Cortex of kidney (tissue), 1 donor: ENCODE measurements at places on chromosomes 2 and 18.

DNA sequence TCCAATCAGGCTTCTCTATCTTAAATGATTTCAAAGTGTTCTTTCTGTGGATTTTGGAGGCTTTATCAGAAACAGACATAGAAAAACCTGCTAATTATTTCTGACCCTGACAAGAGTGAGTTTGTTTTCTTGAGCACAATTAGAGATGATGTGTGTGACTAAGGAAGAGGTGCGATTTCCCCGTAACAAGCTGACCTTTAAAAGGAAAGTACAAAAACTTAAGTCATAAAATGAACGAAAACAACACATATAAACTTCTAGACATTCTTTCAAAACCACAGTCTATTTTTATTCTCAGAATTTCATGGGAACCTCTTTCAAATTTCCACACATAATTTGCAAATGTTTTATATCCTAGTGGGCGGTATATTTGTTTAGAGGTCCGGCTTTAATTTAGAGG, 604.8 kb downstream of the CPS1 start:
- no peak for DNase-seq

GRCh38 chr2:167451496-167452289, 563.4 kb downstream of the XIRP2 start:
- DNase-seq = no peak

DNA sequence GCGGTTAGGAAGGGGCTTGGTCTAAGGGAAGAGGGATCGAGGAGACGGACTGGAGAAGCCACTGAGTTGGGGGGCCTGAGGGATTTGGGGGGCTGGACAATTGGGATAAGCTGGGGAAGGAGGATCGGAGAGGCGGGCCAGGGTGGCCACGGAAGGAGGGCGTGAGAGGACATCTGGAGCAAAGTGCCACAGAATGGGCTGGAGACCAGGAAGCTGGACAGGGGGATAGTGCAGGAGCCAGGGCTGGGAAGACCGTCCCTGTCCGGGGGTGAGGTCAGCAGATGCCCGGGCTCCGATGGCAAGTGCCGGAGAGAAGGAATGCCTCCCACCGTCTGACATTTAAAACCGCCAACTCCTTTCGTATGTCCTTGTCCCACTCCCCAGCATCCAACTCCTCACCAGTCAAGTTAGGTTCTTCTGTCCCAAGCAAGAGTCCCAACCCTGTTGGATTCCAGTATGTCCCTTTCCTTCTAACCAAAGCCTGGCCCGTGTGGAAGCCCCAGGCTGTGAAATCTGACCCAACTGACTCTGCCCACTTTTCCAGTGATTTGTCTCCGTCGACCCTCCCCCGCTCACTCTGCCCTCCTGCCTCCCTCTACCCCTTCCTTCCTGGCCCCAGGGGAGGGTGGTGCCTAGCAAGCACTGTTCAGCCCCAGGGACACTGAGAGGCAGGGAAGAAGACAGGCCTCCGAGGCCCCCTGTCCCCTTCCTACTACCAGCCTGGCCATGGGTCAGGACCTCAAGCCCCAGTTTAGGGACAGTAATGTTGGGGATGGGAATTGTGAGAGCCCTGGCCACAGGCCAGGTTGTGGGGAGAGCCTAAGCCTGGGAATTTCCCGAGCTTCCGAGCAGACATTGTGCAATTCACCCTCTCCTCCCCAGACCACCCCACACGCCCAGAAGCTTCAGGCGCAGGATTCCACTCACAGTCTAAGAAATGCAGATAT, 31.5 kb upstream of the TMBIM1 start:
- DNase-seq = no peak

DNA sequence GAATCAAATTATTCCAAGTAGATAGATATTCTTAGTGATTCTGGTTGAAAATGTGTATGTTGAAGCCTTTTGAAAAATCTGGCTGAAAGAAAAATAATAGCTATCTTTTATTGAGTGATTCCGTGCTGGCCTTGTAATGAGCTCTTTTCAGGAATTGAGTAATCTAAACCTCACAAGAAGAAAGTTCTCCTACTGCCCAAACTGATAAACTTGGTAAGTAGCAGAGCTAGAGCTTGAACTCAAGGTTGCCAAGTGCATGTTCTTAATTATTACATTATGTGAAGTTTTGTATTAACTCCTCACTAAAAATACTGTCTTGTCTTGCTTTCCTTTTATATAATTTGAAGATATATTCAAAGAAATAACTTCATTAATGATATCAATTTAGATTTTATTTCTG, 1.6 kb upstream of the PPP1R1C start:
- no peak for DNase-seq

DNA sequence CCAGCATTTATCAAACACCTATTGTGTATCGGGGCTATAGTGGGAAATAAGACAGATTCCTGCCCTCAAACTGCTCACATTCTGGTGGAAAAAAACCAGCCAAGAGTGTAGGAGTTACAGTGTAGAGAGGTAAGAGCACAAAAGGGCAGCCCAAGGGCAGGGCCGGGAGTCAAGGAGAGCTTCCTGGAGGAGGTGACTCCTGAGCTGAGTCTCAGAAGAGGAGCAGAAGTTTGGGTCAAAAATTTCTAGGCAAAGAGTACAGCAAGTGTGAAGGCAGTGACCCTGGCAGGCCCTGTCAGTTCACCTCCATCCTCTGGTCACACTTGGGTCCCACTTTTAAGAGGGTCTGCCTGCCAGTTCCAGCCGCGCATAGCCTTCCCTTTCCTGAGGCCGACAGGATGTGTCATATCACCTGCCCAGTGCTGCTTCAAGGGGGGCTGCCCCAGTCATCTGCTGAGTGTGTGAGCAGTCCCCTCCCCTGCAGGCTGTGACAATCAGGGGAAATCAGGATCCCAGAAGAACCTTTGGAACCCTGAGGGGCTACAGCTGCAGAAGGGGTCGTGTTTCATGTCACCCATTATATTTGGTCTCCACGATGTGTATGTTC, 118.4 kb downstream of the GLI2 start:
- no peak for DNase-seq

DNA sequence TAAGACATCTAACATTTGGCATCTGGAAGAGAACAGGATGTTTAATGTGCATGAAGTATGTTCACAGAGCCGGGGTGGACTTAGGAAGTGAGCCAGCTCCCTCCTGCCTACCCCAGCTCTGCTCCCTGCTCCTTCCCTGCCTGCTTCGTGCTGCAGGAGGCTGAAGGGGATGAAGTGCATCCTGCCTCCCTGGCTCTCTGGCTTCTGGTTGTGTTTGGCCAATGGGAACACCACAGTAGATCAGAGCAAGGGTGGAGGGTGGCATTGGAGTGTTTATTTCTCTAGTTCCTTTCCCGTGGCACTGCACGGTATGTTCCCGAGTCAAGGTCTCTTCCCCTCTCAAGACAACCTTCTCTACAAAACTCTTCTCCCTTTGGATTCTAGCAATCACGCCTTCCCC, 379.9 kb downstream of the CLIP4 start:
- DNase-seq = no peak

DNA sequence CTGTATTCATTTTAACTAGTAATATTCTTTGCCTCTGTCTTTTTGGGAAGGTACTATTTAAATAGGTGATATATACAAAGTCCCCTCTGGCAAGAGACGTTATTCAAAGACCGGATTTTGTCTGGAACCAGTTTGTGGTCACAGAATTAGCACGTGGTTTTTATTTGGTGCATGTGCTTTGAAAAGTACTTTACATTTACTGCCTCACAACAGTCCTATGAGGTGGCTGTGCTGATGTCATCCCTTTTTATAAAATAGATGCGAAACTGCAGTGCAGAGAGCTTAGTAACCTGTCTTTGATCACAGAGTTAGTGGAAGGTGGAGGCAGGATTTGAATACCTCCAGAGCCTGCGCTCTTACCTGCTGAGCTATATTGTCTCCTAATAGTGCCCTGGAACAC, 4.0 kb downstream of the LPIN1 start:
- DNase-seq = no peak

- no peak for DNase-seq
Measured at GRCh38 chr2:235945608-235946140, 222.5 kb downstream of the GBX2 start.

DNA sequence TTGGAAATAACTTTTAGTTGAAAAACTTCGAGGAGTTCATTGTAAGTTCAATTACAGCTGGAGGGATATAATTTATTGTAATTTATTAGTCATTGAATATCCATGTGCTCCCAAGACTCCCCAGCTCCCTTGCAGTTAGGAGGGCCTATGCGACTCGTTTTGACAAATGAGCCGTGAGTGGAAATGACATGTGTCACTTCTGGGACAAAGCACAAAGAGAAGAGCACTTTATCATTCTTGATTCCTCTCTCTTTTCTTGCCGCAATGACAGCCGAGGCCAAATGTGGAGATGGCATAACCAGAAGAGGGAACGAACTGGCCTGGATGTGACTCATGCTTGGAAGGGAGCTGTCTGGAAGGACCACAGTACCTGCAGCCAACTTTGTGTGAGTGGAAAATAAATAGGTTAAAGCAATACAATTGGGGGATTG, 44.2 kb upstream of the ITSN2 start:
- no peak for DNase-seq

DNA sequence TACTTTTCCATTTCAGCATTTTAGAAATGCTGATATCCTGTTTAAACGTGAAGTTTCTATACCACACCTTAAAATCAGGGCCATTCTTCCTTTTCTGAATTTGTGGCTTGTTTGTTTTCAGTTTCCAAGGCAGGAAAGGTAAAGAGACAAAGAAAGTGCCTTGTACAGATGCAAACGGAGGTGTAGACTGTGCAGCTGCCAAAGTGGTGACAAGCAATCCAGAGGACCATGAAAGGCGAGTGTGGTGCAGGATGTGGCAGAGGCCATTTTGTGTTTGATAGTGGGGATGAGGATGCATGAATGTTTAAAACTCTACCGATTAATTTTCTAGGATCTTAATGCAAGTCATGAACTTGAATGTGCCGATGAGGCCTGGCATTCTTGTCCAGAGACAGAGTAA, 733 bp downstream of the C2orf74 start:
- DNase-seq = no peak

DNA sequence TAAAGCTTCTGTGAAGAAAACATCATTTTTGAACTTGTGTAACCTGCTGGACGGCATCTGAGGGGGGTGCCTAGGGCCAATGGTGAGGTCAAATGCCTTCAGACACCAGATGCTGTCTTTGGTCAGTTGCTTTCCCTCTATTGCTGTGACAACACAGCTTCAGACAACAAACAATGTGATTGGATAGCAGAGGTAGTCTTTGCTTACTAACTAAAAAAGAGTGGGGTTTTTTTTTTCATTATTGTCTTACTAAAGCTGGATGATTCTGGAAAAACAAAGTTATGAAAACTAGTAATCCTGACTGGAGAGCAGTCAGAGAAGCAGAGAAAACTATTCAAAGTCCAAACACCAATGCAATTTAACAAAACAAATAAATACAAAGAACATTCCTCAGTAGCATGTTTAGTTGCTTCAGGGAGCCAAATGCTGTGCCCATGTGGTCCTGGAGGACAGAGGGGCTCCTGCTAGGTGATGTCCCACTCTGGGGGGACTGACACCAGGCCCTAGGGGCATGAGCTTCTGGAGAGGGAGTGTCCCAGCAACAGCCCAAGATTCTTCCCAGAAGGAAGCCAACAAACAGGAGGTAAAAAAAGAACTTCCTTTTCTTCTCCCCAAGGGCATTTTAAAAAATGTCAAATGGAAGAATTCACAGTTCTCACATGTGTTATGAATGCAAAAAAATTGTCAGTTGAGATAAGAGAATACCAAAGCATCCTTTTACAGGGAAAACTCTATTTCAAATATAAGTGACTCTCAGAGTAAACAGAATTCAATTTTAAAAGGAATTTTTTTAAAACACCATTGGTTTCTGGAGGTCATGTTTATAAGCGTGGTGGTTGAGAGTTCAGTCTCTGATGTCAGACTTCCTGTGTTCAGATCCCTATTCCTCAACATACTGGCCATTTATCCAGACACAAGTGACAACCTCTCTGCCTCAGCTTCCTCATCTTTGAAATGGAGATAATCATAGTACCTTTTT, 181.1 kb upstream of the PGAP1 start:
- no peak for DNase-seq

GRCh38 chr2:861655-862354, 88.8 kb upstream of the SNTG2 start:
- no peak for DNase-seq

GRCh38 chr2:2547451-2547850, 216.4 kb upstream of the MYT1L start:
- no peak for DNase-seq

DNA sequence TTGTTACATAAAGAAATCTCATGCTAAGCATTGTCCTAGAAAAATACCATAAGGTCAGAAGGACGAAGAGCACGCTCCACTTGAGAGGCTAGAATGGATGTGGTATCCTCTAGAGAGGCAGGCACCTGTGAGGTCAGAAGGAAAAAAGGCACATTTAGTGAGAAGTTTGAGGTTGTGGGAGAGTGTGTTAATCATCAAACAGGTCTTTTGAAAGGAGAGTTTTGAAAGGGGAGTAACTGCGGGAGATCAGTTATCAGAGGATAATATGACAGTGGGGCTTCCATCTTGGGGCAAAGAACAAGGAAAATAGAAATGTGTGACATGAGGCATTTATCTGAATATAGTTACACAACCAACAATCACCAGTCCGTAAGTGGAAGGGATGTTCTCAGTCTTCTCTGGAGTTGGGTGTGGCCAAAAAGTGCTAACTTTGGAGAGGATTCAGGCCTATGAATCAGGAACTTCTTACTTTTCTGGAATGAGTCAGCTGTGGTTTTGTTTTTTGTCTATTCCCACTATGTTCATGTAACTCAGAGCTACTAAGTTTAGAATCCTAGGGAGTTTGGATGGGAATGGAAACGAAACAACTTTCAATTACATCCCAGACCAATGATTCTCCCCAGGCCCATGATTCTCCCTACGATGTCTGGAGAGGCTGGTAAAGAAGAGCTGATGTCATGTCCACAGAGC, 451.4 kb upstream of the ST6GAL2 start:
- no peak for DNase-seq

GRCh38 chr2:224723586-224724217, 7.5 kb upstream of the CCDC195 start:
- no peak for DNase-seq

DNA sequence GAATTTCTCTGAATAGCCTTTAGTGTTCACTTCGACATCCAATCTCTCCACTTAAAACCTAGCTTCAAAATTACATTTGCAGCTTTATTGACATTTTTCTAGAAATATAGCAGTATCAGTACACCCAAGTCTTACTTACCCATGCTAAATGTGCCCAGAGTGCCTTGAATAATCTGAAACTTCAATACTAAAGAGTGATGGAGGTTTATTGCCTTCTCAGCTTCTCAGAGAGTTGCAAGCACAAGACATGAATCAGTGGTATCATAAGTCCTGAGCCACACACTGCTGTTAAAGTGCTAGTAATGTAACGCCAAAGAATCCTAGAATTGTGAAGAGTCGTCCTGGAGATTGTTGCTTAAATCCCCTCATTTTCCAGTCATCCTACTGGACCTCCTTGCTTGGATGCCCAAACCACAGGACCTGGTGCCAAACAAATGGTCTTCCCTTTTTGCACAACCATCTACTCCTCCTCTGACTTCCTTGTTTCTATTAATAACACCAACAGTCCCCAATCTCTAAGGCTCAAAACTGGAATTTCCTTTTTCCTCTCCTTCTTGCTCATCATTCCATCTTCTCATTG, 83.2 kb upstream of the SPATS2L start:
- no peak for DNase-seq
